ENCODE measurements at places on chromosomes 6 and 20.

- no peak for DNase-seq
These were observed 48.6 kb upstream of the NAA20 start for GRCh38 chr20:19968466-19969073.

GRCh38 chr6:150395388-150396009 is 26.7 kb downstream of the IYD start:
- DNase-seq: no peak

GRCh38 chr20:49989234-49990065 is 6.7 kb downstream of the SNAI1 start:
- DNase-seq: no peak

GRCh38 chr6:35328108-35328723 is 14.1 kb upstream of the PPARD start:
- DNase-seq: no peak

GRCh38 chr6:40897390-40898003 is 141.5 kb downstream of the UNC5CL start:
- no peak for DNase-seq
